RKO (cell line): ENCODE measurements at places on chromosomes 5 and 9.

DNA sequence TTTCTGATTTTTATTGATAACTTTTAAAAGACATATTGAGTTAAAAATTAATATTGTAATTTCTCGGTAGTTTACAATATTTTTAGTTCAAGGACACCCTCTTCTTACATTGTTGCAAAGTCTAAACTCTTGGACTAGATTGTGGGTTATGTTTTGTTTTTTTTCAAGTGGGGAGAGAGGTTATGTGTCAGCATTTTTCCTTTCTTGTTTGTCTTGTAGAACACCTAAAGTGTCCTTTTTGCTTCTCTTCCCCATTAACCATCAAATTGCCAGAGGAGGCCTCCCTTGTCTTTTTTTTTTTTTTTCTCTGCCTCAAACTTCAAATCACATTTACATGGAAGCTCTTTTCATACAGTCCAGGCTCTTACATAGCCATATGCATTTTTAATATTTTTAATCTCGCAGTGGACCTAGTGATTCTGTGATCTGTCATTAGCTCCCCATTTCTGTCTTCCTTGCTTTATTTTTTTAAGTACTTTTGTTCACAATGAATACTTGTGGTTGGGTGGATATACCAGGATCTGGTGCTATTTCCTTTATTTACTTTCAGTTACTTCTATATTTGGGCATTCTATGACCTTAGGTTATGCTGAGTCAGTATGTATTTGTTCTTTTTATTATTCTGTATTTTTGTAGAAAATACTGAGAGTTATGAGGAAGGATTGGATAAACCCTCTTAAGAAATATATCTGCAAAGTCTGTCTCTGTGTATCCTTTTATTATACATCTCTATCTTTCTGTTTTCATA lies 2280.6 kb upstream of the ACO1 start:
- DNase-seq, result no peak

DNA sequence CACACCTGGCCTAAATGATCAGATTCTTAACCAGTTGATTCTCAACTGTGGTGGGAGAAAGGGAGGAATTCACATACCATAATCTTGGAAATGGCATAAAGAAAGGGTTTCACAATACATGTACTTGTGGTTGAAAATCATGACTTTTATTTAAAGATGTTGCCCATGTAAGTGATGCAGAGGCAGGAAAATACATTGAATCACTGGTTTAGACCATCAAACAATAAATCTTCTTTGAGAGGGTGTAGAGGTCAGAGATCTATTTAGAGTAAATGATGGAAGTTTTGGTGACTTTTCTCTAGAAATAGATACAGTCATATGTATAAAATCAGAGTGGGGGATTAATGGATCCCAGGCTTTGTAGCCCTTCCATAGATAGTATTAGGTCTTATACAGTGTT lies 15.4 kb downstream of the NDUFS4 start:
- no peak for DNase-seq

DNA sequence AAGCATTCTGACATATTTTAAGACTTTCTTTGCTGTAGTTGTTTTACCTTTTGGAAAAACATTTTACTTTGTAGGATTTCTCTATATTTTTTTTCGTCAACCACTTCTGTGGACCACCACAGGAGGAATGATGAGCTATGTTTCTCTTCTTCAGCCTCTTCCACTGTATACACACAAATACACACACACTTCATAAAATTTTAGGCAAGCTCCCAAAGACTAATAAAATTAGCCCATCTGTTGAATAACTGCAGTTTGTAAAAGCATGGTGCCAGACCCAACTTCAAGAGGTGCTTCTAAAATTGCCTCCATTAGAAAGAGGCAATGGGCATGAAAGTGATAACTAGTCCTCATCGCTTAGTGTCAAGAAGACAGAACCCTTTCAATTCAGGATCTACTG lies 4.1 kb upstream of the CEP120 start:
- DNase-seq, result no peak

- no peak for DNase-seq
Observed at GRCh38 chr5:78726571-78726970, 78.0 kb upstream of the LHFPL2 start.

GRCh38 chr5:34538026-34538672 lies 118.0 kb upstream of the RAI14 start:
- no peak for DNase-seq

DNA sequence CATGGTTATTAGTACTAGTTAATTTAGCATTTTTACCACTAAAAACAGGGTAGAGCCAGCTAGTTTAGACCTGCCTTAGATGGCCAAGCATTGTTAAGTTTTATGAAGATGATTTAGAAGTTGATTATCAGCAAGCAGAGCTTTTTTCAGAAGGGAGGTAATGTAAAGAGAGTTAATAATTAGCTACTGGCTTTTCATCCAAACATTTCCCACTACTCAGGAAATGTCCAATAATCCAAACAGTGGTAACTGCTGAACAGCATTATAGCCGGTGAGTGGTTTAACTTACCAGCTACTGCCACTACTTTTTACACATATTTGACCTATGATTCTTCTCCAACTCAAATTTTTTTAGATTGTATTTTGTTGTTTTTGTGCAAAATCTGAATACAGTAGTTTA lies 1.7 kb downstream of the ITGA1 start:
- no peak for DNase-seq

DNA sequence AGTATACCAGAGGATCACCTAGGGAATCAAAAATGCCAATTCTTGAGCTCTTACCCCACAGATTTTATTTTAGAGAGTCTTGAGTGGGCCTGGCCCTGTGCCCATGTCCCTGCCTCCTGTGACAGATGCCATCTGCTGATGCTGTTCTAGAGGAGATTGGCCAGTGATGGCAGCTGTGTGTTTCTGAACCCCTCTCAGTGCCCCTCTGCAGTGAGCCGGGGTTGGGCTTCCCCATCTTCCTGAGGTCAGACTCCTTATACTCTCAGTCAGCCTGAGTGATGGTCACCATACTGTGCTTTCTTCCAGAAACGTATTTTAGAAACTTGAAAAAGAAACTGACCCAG lies 6.1 kb downstream of the PTCD2 start:
- DNase-seq, result no peak

DNA sequence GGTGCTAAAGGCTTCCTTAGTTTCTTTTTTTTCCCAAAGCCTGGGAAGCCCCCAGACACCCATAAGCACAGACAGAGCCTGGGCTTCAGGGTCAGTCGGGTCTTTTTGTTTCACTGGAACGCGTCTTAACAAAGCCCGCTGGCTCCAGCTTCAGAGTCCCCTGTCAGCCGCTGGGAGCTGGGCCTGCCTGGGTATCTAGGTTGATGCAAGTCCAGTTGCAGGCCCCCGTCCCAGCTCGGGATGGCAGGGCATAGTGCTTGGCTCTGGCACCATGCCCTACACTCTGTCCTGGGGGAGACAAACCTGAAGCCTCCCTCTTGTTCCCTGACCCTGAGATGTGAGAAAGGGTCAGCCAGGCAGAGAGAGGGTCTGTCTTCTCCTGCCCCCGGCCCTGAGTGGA lies 14.5 kb downstream of the OLFM1 start:
- DNase-seq, result no peak

DNA sequence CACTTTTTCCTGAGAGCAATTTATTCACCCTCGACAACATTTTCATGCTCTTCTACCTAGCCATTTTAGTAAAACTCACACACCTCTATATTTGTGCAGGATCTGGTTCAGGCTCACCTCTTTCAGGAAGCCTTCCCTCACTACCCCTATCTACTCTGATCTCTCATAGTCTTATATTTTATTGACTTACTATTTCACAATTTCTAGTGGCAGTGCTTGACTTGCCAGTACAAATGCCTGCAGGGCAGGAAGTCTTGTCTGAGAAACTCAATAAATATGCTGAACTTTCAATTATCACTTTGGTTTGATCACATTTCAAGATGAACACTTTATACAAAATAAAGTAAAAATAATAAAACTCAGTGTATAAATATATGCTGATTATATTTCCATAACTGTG lies 226.8 kb downstream of the CETN3 start:
- DNase-seq, result no peak

GRCh38 chr9:116174347-116174746 lies 20.8 kb downstream of the PAPPA start:
- DNase-seq, result peak; percentile 36

DNA sequence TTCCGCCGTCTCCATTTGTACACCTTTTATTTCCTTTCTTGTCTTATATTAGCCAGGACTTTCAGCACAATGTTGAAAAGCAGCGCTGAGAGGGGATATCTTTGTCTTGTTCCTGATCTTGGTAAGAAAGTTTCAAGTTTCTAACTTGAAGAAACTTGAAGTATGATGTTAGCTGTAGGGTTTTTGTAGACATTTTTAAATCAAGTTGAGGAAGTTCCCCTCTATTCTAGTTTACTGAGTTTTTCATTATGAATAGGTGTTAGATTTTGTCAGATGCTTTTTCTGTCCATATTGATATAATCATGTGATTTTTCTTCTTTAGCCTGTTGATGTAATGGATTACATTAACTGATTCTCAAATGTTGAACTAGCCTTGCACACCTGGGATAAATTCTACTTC lies 425.7 kb downstream of the PIK3R1 start:
- no peak for DNase-seq

GRCh38 chr9:72365525-72366256 lies 683 bp upstream of the ZFAND5 start:
- peak; percentile 76 for DNase-seq

DNA sequence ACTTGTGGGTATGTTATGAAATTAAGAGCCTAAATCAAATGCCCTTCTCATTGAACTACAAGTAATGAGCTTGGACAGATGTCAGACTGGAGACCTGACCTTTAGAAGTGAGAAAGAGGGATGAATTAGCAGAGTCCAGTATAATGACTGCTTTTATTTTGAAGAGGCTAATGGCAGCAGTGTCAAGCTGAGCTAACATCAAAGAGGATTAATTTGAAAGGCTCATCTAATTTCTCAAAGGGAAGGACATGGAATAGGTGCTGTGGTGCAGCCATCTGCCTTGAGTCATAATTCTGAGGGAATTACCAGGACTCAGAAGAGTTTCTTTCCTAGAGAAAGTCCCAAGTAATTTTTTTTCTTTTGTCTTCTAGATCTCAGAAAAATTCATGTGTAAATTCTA lies 57.6 kb downstream of the FAM81B start:
- no peak for DNase-seq

DNA sequence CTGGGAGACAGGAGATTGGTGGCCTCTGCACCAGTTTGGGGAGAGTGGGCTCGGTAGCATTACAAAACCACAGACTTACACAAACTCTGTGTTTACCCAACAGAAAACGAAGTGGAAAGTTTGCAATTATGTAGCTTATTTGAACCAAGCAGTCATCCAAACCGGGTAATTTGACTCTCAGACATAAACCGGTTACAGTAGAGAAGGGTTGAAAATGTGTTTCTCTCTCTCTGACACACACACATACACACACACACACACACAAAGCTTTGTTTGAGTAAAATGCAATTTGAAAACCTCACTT lies 97.1 kb upstream of the ZNF608 start:
- no peak for DNase-seq

- peak; percentile 30 for DNase-seq
Observed at GRCh38 chr5:26791433-26791832, 247.0 kb downstream of the CDH9 start.

- no peak for DNase-seq
Observed at GRCh38 chr9:97386265-97386633, 25.6 kb upstream of the TDRD7 start.

DNA sequence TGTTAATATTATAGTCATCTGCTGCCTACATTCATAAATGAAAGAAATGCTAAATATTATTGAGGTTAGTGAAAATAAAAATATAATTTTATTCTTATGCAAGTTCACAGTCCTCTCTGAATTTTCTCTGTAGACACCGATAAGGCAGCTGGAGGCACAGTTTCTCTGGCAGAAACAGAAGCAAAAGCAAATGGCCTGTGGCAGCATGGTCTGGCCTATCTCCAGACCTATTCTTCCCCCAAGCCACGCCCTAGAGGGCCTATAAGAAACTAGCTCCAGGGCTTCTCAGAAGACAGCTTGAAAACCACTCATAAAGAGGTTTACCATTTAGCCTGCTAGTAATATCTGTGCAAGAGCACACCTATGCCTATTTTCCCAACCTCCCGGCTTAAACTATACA lies 28.4 kb downstream of the MRPS27 start:
- no peak for DNase-seq

DNA sequence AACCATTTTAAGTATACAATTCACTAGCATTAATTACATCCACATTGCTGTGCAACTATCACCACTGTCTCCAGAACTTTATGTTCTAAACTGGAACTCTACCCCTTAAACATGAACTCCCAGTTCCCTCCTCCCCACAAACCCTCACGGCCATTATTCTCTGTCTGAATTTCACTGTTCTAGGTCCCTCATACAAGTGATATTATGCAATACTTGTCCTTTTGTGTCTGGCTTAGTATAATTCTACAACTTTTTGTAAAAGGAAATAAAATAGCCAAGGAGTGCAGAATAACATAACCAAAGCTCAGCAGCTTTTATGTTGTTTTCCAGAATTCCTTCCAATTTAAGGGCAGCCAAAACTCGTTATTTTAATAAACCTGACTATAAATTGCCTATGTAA lies 53.2 kb downstream of the NAA35 start:
- DNase-seq, result no peak

DNA sequence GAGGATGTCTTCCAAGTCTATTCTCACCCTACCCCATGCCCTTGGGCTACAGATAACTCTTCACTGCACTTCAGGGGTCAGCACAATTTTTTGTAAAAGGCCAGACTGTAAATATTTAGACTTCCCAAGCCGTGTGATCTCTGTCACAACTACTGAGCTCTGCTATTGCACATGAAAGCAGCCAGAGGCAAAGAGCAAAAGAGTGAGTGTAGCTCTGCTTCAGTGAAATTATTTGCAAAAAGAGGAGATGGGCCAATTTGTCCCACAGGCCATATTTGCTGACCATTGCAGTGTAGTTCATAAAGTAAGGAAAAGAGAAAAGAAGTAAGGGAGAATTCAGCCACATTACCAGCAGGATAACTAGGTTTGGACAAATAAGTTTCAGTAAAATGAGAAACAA lies 7.0 kb upstream of the MOCS2 start:
- no peak for DNase-seq

- no peak for DNase-seq
Observed at GRCh38 chr5:72569408-72569944, 62.3 kb upstream of the ZNF366 start.

- DNase-seq, result no peak
Observed at GRCh38 chr5:132176521-132176945, 51.1 kb downstream of the P4HA2 start.

DNA sequence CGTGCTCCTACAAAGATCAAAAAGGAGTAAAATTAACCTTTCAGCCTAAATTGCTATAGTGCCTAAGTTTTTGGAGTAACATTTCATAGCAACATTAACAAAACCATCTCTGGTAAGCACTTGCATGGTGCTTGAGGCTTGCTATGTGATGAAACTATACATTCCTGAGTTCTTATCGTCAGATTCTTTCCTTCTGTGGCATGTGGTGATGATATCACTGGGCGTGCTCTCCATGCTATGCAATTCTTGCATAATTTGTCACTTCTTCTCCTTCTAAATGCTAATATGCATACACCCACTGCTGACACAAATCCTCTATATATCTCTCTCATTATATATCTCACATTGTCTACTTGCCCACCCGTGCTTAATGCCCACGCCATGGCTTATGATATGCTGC lies 2019.9 kb downstream of the MAT2B start:
- peak; percentile 24 for DNase-seq
